ENCODE measurements at places on chromosomes 1 and 21.
A peak's percentile ranks its signal among the peaks of the same experiment; 100 is the strongest.

DNA sequence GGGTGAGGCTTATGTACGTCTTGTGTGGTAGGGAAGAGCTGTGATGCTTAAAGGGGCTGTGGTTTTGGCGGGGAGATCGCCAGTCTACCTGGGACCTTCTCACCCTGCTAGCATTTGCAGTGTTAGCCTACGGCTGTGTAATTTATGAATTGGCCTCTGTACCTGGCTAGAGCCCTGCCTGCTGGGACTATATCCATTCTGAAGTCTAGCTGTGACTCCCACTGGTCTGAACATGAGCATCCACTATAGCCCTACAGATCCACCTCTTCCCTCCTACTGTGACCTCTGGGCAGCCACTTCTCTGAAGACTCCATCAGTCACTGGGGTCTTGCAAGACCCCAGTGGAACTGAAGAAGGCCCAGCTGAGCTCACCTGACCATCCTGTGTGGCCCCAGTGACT, 73.7 kb downstream of the MT1HL1 start:
- no peak for DNase-seq

GRCh38 chr1:245211761-245212160, 57.0 kb downstream of the KIF26B start:
- no peak for DNase-seq

- DNase-seq, result no peak
Observed at GRCh38 chr21:36040389-36040788, 19.9 kb downstream of the SETD4 start.

DNA sequence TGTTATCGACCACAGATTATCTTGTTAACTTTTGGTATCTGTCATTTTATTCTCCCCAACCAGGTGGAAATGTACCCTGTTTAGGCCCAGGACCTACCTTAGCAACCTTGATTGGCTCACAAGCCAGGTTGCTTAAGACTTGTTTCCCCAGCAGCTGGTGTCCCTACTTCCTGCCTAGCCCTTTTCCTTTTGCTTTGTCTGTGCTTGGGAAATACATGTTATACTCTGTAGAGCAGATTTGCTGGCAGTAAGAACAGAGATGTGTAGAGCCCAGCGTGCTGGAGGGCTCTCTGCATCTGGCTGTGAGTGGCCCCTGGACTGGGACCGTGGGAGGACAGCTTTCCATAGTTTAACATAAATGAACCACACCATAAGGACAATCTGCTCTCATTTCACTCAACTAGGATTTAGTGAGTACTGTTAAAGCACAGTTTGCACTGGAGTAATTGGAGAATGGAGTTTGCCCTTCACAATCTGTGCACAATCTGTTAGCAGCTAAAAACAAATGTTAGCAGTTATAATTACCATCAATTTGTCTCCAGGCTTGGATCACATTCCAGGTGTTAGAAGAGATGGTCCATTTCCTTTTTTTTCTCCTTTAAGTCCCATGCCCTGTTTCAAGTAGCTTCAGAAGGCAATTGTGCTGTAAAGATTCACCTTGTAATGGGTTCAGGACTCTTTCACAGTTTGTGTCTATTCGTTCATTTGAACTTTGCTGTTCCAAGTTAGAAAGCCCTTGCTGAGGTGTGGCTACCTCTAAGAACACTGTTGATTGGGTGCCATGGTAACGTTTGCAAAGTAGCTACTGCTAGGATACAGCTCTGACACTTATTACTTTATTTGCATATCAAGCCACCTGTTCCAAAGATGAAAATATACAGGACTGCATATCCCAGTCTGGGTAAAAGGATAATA, at the start of gene APOBEC4:
APOBEC4 (minus strand) TSS at position 770 of the 915 bp plus-strand sequence. CDS start 4,535 bp downstream, outside the sequence.
- no peak for DNase-seq

- DNase-seq, result no peak
Observed at GRCh38 chr1:24897263-24898151, 32.6 kb downstream of the RUNX3 start.

- no peak for DNase-seq
Observed at GRCh38 chr1:193476748-193477147, 290.3 kb upstream of the B3GALT2 start.

DNA sequence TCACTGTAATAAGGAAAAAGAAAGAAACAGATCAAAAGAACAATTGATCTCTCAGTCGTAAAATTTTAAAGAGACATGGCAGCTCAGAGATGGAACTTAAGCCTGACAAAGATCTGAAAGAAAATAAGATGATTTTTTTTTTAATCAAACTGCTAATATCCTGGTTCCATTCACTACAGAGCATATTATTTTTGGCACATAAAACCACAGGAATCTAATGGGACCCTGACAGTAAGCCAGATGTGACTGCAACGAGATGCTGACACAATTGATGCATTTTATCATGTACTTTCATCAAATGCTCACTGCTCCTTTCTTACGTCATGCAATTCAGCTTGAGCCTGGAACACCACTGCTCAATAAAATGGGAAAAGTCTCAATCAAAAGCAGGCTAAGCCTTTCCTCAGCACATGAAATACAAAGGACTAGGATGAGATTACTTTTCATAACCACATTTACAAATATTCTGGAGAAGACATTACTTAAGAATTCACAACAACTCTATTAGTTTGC, 16.6 kb downstream of the GPATCH2 start:
- no peak for DNase-seq

- DNase-seq, result no peak
Observed at GRCh38 chr1:44220755-44221154, 7.5 kb downstream of the DMAP1 start.

- DNase-seq, result no peak
Observed at GRCh38 chr21:25809013-25809412, 74.2 kb downstream of the GABPA start.

DNA sequence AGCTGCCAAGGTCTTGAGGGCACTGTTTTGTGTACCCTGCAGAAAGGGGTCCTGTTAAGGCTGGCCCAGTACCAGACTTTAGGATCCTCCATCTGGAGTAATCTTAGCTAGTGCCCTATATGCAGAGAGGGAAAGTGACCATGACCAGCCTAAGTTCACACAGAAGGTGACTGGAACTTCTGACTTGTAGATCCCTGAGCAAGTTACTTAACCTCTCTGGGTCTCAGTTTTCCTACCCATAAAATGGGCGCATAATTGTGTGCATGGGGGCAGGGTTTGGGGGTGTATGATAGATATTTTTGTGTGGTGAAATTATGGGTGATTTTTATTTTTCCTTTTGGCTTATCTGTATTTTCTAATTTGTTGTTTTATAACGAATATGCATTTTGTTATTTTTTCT, 3.3 kb upstream of the SHISAL2A start:
- no peak for DNase-seq

- no peak for DNase-seq
Observed at GRCh38 chr21:27580276-27580675, 613.4 kb upstream of the ADAMTS5 start.

- DNase-seq, result no peak
Observed at GRCh38 chr1:170662561-170663403, 1.1 kb upstream of the PRRX1 start.

- DNase-seq, result peak; percentile 7
Observed at GRCh38 chr1:16921391-16922185, at the start of gene CROCC. TSS of gene CROCC (plus strand) at chr1:16921931. CDS start at chr1:16922019, 88 bp downstream.

GRCh38 chr1:27057389-27057788, 44.7 kb upstream of the TENT5B start:
- no peak for DNase-seq

DNA sequence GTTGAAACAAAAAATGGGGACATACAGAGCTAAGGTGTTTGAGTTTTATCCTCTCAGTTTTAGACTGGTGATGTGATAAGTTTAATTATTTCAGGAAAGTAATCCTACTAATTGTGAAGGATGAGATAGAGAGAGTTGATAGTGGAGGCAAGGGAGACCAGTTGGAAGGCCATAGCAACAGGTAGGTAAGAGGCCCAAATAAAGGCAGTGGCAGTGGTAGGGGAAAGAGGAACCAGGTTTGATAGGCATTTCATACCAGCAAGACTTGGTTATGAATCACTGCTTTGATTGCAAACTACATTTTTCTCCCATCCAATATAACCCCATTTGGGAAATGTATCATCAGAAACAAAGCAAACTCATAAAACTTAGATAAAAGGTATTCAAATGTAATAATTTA, 63.1 kb upstream of the SH3GLB1 start:
- DNase-seq, result no peak

GRCh38 chr1:72623299-72623708, 341.0 kb upstream of the NEGR1 start:
- peak; percentile 3 for DNase-seq

- no peak for DNase-seq
Observed at GRCh38 chr1:10549904-10550664, 75.3 kb downstream of the PEX14 start.

GRCh38 chr1:2378441-2378851, 12.9 kb downstream of the MORN1 start:
- no peak for DNase-seq

- DNase-seq, result no peak
Observed at GRCh38 chr1:84698151-84699110, 8.2 kb upstream of the SSX2IP start.

DNA sequence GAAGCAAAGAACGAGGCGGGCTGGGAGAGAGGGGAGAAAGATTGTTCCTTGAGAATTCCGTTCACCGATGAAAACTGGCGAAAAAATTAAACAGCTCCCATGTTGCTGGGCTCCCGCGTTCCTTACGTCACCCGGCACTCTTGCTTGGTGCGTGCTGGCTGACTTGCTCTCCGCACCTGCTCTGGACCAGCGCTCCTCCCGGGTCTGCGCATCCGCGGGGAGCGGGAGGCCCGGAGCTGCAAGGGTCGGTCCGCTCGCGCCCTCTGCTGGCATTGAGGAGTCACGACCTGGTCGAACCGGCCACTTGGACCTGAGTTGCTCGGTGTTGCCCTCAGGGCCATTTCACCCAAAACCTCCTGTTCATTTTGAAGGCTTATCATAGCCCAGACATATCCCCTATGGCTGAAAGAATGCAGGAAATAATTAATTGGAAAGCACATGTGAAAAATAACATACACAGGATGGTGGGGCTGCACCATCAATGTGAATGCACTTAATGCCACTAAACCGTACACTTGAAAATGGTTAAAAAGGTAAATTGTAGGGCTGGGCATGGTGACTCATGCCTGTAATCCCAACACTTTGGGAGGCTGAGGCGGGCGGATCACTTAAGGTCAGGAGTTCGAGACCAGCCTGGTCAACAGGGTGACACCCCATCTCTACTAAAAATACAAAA, 98.9 kb upstream of the BACE2 start:
- DNase-seq, result peak; percentile 80

DNA sequence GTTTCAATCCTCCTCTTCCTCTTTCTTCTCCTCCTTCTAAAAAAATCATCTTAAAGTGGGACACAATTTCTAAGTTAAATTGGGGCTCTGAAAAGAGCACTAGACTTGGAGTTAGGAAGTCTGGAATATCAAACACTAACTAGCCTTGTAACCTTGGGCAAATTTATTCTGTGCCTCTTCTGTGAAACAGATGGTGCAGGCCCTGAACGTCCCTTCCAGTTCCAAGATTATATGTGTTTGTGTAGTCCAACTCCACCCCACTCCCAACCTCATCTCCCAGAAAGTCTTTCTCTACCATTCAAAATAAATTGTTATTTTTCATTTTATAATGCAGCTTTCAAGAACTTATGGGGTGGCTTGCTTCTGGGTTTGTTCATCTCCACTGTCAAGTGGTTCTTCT, 630.0 kb downstream of the LMO4 start:
- no peak for DNase-seq

DNA sequence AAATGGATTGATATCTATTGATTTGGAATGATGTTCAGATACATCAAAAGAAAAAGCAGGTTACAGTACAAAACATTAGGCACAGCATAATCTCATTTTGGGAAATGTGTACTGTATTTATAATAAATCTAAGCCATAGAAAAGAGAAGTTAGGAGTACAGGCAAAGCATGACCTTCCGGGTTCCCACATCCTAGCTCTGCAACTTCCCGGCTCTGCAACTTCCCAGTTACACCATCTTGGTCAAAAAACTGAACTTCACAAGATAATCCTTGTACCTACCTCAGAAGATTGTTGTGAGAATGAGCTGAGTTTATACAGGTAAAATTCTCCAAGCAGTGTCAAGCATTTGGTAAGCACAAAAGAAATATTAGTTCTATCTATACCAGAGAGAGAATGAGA, 21.7 kb upstream of the SLC44A3 start:
- DNase-seq, result no peak

GRCh38 chr1:12596007-12596821, 21.8 kb downstream of the DHRS3 start:
- peak; percentile 33 for DNase-seq

- DNase-seq, result no peak
Observed at GRCh38 chr1:36847761-36848160, 186.6 kb downstream of the GRIK3 start.

- no peak for DNase-seq
Observed at GRCh38 chr1:81213279-81213678, 587.5 kb upstream of the ADGRL2 start.

GRCh38 chr1:100683448-100684349, 35.8 kb upstream of the VCAM1 start:
- no peak for DNase-seq

- DNase-seq, result no peak
Observed at GRCh38 chr1:206679738-206680211, 4.9 kb upstream of the MAPKAPK2 start.

- no peak for DNase-seq
Observed at GRCh38 chr1:7650801-7651200, 120.3 kb upstream of the VAMP3 start.

DNA sequence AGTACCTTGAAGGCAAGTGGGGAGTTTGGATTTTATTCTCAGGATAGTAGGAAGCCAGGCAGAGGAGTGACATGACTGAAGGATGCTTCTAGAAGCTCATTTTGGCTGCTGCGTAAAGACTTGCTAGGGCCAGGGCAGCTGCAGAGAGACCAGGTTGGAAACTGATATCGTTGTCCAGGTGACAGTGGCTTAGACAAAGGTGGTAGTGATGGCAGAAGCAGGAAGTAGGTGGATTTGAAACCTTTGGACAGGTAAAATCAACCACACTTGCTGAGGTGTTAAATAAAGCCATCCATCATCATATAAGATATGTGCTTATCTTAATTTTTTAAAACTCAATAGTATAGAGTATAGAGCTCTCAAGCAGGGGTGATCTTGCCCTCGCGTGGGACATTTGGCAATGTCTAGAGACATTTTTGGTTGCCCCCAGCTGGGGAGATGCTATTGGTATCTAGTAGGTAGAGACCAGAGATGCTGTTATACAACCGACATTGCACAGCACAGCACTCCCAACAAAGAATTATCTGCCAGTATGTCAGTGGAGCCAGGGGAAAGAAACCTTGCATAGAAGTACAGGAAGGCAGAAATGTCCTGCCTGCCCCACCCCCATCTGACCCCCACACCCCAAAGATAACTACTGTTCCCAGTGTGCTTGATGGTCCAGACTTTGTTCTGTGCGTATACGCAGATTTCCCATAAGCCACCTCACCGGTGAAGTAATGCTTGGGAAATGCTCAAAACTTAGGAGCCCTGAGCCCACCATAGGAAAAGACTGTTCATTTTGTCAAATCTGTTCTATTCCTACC, 31.1 kb downstream of the TMEM51 start:
- no peak for DNase-seq

GRCh38 chr1:21552715-21553114, 43.5 kb downstream of the ALPL start:
- no peak for DNase-seq

- no peak for DNase-seq
Observed at GRCh38 chr1:230284891-230285290, 141.2 kb downstream of the PGBD5 start.

All from anterior cingulate cortex (tissue), 58 donors.